Stimulated activated naive B cell treated with anti-CD40 and anti-IgM and Interleukin-4, amounts not matched to agents 10 μg/mL and 1 μg/mL and 100 μg/mL, for 72 hours (primary cell): ENCODE measurements at places on chromosomes 2 and 18.

- no peak for DNase-seq
- no peak overlapping the region for H3K4me3 ChIP-seq
- no peaks in the 10 kb centered on the region for H3K27me3 ChIP-seq
- H3K4me1 ChIP-seq: peaks cover 5% of the 10 kb centered on the region
These were observed 7.2 kb downstream of the ADI1 start for GRCh38 chr2:3512086-3512485.

DNA sequence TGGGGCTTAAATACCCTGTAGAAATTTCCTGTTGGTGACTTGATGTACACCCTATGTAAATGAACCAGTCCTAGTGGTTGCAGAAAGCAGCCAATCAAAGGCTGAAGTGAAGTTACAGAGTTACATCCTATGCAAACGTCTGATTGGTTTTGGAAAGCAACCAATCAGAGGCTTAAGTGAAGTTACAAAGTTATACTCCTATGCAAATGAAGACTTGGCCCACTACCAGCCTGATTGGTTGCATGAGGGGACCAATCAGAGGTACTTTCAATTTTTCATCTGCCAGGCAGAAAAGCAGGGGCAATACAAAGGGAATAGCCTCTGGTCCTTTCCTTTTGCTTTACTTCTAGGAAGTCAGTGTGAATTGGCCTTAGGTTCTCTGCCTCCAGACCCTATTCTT lies 13.6 kb upstream of the ZNF397 start:
- no peak for DNase-seq
- no peaks in the 10 kb centered on the region for H3K36me3 ChIP-seq
- no peak overlapping the region for H3K4me3 ChIP-seq
- no peaks in the 10 kb centered on the region for H3K27me3 ChIP-seq

DNA sequence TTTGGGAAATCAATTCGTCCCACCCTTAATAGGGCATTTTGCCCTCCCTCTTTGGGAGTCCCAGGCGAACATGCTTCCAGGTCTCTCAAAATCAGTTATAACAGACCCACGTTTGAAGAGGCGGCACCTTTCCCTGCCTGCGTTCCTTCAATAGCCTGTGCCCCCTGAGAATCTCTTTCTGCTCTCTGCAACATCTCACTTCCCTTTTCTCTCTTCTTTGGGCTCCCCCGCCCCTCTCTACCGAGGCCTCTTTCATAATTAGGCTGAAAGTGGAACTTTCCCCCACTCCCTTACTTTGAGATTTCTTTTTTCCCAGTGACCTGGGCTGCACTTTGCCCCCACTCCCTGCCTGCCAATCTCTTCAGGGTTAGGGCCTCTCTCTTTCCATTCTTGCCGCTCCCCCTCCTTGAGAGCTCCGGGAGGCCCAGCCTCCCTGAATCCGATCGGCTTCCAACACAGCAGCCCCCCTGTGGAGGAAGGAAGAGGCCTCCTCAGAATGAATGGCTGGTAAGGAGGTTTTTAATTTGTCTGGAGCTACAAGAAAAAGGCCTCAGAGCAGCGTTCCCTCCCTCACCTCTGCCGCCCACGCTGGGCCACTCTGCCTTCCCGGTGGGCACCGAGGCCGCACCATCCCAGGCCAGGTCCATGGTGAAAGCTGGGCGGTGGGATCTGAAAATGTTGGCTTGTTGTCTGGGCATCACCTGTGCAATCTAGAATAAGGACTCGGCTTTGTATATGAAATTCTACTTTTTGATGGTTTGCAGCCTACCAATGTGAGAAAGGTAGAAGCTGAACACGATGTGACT lies 162.6 kb upstream of the SIX3 start:
- H3K4me3 ChIP-seq: peak overlapping the region; percentile 86
- peaks cover 16% of the 10 kb centered on the region for H3K36me3 ChIP-seq
- H3K27me3 ChIP-seq: no peaks in the 10 kb centered on the region
- peak overlapping the region; percentile 74 for H3K27ac ChIP-seq

GRCh38 chr2:129764376-129765325 lies 214.8 kb upstream of the RAB6C start:
- no peaks in the 10 kb centered on the region for H3K36me3 ChIP-seq
- H3K27ac ChIP-seq: no peak overlapping the region
- no peak overlapping the region for H3K4me3 ChIP-seq
- peaks cover 12% of the 10 kb centered on the region for H3K27me3 ChIP-seq

GRCh38 chr18:31723990-31724711 lies 36.5 kb downstream of the SLC25A52 start:
- H3K36me3 ChIP-seq: peaks cover 4% of the 10 kb centered on the region
- peak overlapping the region; percentile 77 for H3K27ac ChIP-seq
- peaks cover 42% of the 10 kb centered on the region for H3K27me3 ChIP-seq
- DNase-seq: no peak

- no peak for DNase-seq
- peak overlapping the region; percentile 60 for H3K4me3 ChIP-seq
- H3K4me1 ChIP-seq: peaks cover 33% of the 10 kb centered on the region
- H3K36me3 ChIP-seq: peaks cover 25% of the 10 kb centered on the region
- H3K27ac ChIP-seq: peak overlapping the region; percentile 27
These were observed 4.3 kb upstream of the ASIC4 start for GRCh38 chr2:219509780-219510511.

DNA sequence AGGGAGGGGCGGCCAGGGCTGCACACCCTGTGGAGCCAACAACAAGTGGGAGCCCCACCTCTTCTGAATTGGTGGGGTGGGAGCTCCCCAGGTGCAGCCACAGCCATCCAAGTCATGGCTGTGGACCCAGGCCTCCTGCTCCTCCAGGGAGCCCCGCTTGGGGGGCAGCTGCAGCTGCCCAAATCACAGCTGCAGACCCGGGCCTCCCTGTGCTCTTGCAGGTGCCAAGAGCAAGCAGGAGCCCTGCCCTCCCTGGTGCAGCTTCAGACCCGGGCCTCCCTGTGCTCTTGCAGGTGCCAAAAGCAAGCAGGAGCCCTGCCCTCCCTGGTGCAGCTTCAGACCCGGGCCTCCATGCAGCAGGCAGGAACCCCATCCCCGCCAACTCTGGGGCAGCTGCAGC lies 46.5 kb upstream of the COX7A2L start:
- no peaks in the 10 kb centered on the region for H3K36me3 ChIP-seq
- no peaks in the 10 kb centered on the region for H3K4me1 ChIP-seq
- H3K27ac ChIP-seq: no peak overlapping the region
- no peak for DNase-seq
- peaks cover 16% of the 10 kb centered on the region for H3K27me3 ChIP-seq

GRCh38 chr18:61865466-61866175 lies 27.2 kb downstream of the RNF152 start:
- H3K4me1 ChIP-seq: no peaks in the 10 kb centered on the region
- H3K27me3 ChIP-seq: no peaks in the 10 kb centered on the region
- no peak overlapping the region for H3K4me3 ChIP-seq
- H3K27ac ChIP-seq: no peak overlapping the region

DNA sequence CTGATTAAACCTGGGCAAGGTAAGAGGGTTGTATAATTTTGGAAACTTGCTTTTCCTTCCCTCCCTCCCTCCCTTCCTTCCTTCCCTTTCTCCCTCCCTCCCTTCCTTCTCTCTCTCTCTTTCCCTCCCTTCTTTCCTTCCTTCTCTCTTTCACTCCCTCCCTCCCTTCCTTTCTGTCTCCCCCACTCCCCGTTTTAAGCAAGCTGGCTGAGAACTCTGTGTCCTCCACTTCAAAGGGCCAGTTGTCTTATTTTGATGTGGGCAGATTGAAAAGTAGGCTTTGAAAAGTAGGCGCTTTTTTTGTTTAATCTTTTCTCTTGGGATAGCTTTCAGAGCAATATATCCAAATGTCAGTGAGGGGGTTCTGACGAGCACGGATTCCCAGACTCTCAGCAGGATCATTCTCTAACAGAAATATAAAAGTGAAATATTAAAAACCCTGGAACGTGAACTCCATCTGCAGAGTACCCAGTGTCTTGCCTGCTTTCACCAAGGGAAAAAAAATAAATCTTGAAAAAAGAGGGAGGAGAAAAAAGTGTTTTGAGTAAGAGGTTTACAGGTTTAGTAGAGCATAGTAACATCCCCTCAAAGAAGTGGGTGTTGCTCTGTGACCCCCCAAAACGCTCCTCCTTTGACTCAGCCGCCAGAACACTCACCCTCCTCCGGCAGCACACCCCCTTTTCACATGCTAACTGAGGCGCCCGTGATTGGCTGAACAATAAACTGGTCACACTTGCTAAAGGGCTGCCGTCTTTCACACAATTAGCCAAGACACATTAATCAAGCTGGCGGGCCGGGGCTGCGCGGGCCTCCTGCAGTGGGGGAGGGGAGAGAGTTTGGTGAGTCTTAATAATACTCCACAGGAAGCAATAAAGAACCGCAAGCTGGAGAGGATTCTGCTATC lies 52.2 kb downstream of the CDK15 start:
- no peak overlapping the region for H3K27ac ChIP-seq
- no peaks in the 10 kb centered on the region for H3K36me3 ChIP-seq
- peak overlapping the region; percentile 64 for H3K4me3 ChIP-seq
- no peak for DNase-seq

DNA sequence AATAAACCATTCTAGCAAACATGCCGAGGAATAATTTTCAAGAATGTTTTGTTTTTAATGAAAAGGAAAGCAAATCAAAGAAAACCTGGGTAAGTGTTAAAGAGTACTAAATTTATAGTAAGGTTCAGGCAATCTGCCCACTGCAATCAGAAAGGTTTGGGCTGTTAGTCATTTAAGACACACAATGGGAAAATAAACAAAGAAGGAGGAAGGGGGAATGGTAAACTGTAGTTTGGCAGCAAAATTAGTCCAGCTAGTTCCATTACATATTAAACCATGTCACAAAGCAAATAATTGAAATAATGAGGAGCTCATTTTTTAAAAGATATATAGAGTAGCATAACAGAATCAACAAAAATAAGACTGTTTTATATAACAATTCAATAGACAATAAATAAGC lies 87.5 kb upstream of the COPS8 start:
- H3K27ac ChIP-seq: no peak overlapping the region
- H3K4me3 ChIP-seq: no peak overlapping the region
- H3K36me3 ChIP-seq: no peaks in the 10 kb centered on the region
- DNase-seq: no peak

DNA sequence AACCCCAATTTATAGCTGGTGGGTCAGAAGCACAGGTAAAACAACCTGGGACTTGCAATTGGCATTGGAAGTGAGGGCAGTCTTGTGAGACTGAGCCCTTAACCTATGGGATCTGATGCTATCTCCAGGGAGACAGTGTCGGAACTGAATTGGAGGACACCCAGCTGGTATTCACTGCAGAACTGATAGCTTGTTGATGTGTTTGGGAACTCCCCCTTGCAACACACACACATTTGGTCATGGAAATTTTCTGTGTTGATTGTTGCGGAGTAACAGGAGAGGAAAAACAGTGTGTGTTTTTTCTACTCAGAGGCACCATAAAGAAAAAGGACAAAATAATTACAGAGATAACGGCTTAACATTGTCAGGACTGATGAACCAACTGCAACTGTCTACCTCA lies 16.1 kb downstream of the TPGS2 start:
- no peak overlapping the region for H3K27ac ChIP-seq
- H3K4me3 ChIP-seq: no peak overlapping the region
- H3K36me3 ChIP-seq: peaks cover 37% of the 10 kb centered on the region
- no peak for DNase-seq

- H3K4me3 ChIP-seq: peak overlapping the region; percentile 62
- H3K27ac ChIP-seq: no peak overlapping the region
- peaks cover 21% of the 10 kb centered on the region for H3K4me1 ChIP-seq
- H3K27me3 ChIP-seq: peaks cover 41% of the 10 kb centered on the region
- no peaks in the 10 kb centered on the region for H3K36me3 ChIP-seq
- no peak for DNase-seq
These were observed 584 bp downstream of the C2orf72 start for GRCh38 chr2:231037731-231038482.

DNA sequence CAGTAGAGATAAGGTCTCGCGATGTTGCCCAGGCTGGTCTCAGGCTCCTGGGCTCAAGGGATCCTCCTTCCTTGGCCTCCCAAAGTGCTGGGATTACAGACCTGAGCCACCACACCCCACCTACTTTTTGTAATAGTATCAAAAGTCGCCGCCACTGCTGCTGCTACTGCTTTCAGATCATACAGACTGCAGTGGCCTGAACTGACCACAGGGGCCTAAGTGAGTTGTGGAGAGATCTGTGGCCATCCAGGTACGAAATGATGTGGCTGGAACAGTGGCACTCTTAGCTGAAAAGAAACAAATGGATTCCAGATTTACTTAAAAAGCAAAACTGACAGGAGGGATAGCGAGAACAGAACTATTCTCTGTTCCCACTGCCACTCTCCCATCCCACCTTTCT lies 32.9 kb upstream of the POMC start:
- peaks cover 48% of the 10 kb centered on the region for H3K4me1 ChIP-seq
- H3K27me3 ChIP-seq: no peaks in the 10 kb centered on the region
- H3K36me3 ChIP-seq: no peaks in the 10 kb centered on the region
- no peak overlapping the region for H3K27ac ChIP-seq

DNA sequence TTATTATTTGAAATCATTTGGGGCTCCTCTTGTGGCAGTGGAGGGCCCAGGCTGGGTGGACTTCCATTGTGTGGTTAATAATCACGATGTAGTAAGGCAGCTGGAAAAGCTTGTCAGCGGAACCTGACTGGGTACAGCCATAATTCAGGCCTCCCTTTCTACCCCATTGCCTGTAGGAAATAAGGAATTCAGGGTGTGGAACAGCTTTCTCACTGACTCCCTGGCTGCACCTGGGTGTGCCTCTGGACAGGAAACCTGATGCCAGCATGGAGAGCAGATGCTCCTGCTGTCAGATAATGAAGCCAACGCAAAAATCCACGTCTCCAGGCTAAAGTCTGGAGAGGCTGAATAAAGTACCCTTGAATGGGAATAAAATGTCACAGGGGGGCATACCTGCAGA lies 44.2 kb downstream of the LYPD6B start:
- no peaks in the 10 kb centered on the region for H3K36me3 ChIP-seq
- no peak overlapping the region for H3K4me3 ChIP-seq
- no peaks in the 10 kb centered on the region for H3K4me1 ChIP-seq
- DNase-seq: no peak

GRCh38 chr2:169716238-169716886 lies 17.3 kb upstream of the KLHL23 start:
- DNase-seq: no peak
- H3K4me3 ChIP-seq: no peak overlapping the region
- H3K27me3 ChIP-seq: no peaks in the 10 kb centered on the region
- H3K27ac ChIP-seq: no peak overlapping the region

GRCh38 chr18:23716966-23717365 lies 27.7 kb downstream of the LAMA3 start:
- no peaks in the 10 kb centered on the region for H3K36me3 ChIP-seq
- H3K27ac ChIP-seq: no peak overlapping the region
- H3K4me1 ChIP-seq: peaks cover 2% of the 10 kb centered on the region
- no peak for DNase-seq
- no peak overlapping the region for H3K4me3 ChIP-seq

DNA sequence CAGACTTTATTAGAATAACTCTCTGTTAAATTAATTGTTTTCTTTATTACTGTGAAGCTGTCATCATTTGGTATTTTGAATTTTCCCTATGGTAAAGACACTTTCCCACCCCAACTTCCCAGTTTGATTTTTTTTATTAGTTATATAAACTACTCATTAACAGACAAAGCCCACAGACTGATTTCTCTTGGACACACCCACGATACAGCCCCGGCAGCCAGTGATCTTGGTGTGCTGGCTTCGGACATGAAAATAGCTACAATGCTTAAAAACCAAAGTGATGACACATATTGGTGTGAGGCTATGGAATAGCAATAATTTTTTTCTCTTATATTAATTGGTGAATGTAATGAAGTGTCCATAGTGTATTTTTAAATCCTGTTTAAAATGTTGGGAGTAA lies 225.4 kb upstream of the SIX3 start:
- DNase-seq: no peak
- peaks cover 42% of the 10 kb centered on the region for H3K4me1 ChIP-seq
- no peaks in the 10 kb centered on the region for H3K27me3 ChIP-seq
- H3K4me3 ChIP-seq: no peak overlapping the region
- no peaks in the 10 kb centered on the region for H3K36me3 ChIP-seq

GRCh38 chr18:35183886-35184285 lies 56.9 kb upstream of the ZNF397 start:
- H3K27ac ChIP-seq: no peak overlapping the region
- DNase-seq: no peak
- peaks cover 8% of the 10 kb centered on the region for H3K4me1 ChIP-seq
- no peaks in the 10 kb centered on the region for H3K36me3 ChIP-seq
- no peaks in the 10 kb centered on the region for H3K27me3 ChIP-seq
- H3K4me3 ChIP-seq: no peak overlapping the region
